Right kidney (tissue), 9 donors: ENCODE measurements at places on chromosomes 6 and 20.

GRCh38 chr6:159809149-159809548, 9.1 kb downstream of the PNLDC1 start:
- no peak for DNase-seq

GRCh38 chr6:31525932-31526591, 2.7 kb upstream of the MCCD1 start:
- DNase-seq: no peak

GRCh38 chr6:7110092-7110792, 2.5 kb downstream of the RREB1 start:
- no peak for DNase-seq

DNA sequence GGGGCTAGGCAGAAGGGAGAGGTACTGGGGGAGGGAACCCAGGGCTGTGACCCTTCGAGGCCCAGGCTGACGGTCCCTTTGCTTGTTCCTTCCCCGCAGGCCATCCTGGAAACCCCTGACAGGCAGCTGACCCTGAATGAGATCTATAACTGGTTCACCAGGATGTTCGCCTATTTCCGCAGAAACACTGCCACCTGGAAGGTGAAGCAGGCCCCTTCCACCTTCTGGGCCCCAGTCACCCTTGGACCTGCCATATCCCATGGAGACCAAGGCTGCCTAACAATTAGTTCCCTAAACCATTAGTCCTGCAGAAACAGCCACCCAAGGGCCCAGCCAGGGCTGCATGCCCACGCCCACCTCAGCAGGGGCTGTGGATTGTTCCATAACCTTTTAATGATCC, 44.9 kb downstream of the FOXP4 start:
- DNase-seq: no peak

DNA sequence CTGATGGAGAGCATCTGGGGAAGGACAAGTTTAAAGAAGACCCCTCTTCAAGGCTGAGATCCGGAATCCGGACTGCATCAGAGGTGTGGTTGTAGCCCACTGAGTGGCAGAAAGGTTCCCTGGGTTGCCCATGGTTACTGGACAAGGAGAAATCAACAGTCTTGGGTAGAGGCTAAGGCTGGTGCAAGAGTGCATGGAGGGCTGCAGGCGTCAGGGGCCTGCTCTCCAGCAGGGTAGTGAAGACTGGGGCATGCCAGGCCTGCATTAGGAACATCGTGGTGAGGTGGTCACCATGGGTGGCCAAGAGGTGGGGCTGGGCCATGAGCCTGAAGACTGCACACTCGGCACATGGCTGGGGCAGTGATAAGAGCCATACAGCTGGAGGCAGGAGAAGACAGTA, 91.2 kb downstream of the RNF182 start:
- no peak for DNase-seq

DNA sequence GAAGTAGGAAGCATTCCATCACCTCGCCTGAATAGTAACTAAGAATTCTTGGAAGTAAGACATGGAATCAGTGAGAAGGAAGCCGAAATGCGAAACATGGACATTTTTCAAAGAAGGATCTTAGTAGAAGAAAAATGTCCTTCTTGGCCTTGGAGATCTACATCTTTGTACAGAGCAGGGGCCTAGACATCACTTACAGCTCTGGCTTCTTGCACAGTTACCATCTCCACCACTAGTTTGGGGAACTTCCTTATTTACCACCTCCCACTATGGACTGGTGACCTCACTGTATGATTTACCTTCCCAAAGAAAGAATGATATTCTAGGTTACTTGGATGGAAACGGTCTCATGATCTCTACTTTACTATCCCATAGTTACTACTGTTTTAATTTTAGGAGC, 15.7 kb downstream of the CASS4 start:
- DNase-seq: no peak

GRCh38 chr6:170095273-170095981, 195.5 kb downstream of the DLL1 start:
- DNase-seq: no peak

DNA sequence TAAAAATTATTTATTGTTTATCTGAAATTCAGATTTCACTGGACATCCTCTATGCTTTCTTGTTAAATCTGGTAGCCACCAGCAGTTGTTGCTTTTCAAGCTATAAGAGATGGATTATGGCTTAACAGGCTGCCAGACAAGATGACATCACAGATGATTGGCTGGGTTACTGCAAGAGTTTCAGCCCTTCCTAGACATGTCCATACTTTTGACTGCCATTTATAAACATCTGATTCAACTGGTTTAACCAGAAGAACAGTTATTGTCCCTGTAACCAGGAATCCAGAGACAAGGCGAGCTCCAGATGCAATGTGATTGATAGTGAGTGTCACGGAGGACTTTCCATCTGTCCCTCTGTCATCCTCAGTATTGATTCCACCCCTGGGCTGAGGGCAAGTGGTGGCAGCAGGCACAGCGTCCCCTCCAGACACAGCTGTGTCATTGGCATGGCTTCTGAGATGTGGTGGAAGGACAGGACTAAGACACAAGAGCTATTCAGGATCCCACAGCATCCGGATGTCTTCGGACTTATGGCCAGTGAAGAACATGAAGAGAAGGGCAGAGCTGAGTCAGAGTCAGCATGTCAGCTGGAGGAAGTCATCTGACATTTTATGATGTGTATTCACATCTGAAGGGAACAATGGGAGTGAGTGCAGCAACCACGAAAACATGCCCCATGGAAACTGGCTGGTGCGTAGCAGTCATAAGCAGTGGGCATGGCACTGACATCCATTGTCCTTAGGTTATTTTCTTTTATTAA, 284.5 kb upstream of the CDYL start:
- DNase-seq: no peak

GRCh38 chr6:41588111-41588510, 41.9 kb downstream of the FOXP4 start:
- DNase-seq: no peak

DNA sequence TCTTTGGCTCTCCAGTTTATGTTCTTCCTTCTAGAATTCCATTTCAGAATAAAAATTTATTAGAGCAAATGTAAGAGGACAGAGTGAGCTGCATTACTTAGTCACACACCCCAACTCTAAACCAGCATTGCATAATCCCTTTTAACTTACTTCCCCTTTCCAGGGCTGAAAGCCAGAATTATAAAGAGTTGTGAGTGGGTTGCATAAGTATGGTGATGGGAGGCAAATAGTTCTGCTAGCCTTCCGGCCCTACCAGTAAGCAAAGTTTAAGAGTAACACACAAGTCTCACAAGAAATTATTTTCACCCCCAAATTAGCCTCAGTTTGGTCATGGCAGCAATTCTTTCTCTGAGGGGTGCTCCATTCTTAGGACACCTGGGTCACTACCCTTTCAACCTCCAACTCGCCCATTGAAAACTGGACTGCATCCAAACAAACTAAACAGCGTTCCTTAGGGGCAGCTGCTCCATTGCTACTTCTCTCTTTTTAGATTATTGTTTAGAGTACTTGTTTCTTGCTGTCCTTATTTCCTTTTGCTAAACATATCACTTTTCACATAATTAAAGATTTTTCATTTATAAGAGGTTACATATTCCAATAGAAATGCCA, 1.6 kb downstream of the KIAA0408 start:
- no peak for DNase-seq

DNA sequence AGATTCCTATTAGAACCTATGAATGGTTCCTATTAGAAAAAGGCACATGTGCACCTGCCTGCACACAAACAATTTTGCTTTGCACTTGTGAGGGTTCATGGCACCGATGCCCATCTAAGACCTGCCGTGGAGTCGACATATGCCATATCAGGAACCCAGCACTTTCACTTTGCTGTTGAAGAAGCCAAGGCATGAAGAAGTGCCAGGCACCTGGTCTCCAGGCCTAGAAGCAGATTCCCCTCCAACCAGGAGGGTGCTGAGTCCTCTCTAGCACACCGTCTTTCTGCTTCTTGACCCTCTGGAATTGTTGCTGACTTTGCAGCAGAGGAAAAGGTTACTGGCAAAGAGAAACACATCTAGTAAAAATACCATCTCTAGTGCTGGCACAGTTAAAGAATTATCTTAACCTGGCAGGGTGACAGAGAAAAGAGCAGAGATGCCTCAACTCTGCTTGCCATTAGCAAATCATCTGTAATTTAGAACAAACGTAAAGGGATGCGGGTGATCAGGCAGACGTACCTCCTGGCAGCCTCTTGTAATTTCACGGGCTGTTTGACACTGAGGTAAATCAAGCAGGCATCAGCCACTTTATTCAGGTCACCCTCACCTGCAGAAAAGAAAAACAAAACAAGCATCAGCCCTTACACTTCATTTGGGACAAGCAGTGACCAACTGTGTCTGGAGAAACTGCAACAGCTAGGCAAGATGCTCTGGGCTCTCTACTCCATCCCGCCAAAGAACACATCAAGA, 37.2 kb downstream of the TTI1 start:
- no peak for DNase-seq

GRCh38 chr6:5565971-5566370, 304.7 kb downstream of the FARS2 start:
- no peak for DNase-seq

GRCh38 chr6:145731447-145731846, 3.9 kb downstream of the EPM2A start:
- DNase-seq: no peak

- DNase-seq: no peak
Measured at GRCh38 chr6:143806282-143807102, 36.6 kb upstream of the LTV1 start.

- DNase-seq: no peak
Measured at GRCh38 chr6:107021446-107022185, 6.4 kb upstream of the MTRES1 start.

DNA sequence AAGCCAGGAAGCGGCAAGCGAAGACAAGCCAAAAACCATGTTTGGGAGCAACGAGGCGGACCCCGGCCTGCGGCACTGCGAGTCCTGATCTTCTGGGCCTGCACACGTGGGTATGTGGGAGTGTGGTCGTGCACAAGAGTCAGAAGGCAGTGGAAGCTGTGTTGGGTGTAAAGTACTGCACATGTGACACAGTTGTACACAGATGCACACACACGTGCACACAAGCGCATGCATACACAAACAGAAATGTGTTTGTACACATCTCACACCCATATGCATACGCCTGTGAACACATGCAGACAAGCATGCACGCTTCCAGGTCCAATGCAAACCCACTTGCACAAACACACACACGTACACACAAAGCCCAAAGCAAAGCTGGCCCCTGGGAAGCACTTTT, 52.6 kb upstream of the SLCO4A1 start:
- no peak for DNase-seq

DNA sequence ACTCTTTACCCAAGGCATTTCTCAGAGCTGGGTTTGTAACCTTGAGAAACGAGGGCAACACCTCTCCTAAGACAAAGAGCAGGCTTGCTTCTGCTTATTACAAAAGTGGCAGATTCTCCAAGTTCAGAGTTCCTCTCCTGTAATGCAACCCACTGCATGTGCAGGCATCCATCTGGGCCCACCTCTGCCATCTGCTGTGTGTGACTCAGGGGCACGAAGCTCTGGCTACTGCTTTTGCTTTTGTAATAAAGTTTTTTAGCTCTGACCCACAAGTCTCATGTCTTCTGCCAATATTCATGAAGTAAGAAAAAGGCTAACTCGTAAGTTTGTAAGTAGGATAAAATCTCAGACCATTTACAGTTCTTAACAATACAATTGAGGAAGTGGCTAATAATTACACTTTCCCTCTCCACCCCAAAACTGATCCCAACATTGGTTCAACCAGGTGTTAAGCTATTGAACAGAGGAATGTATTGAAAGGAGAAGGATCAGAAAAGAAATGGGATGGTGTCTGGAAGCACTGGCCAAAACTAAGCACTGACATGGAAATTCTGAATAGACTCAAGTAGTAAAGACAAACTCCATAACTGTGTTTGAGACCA, 51.7 kb upstream of the SMLR1 start:
- no peak for DNase-seq

DNA sequence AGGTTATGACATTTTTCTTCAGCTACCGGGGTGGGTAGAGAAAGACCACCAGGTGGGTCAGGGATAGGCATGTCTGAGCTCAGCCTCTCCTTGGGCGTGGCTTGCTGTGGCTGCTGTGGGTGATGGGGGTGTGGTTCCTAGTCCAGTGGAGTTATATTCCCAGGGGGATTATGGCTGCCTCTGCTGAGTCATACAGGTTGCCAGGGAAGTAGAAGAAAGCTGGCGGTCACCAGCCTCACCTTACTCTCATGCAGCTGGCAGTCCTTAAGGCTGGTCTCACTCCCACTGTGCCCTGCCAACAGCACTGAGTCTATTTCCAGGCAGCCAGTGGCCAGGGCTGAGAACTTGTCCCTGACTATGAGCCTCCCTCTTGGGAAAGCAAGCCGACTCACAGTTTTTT, 130.0 kb downstream of the SCP2D1 start:
- no peak for DNase-seq

GRCh38 chr6:106026748-106027715, 59.1 kb upstream of the PRDM1 start:
- DNase-seq: peak; percentile 30

GRCh38 chr6:34350137-34350933, 42.1 kb downstream of the NUDT3 start:
- no peak for DNase-seq

DNA sequence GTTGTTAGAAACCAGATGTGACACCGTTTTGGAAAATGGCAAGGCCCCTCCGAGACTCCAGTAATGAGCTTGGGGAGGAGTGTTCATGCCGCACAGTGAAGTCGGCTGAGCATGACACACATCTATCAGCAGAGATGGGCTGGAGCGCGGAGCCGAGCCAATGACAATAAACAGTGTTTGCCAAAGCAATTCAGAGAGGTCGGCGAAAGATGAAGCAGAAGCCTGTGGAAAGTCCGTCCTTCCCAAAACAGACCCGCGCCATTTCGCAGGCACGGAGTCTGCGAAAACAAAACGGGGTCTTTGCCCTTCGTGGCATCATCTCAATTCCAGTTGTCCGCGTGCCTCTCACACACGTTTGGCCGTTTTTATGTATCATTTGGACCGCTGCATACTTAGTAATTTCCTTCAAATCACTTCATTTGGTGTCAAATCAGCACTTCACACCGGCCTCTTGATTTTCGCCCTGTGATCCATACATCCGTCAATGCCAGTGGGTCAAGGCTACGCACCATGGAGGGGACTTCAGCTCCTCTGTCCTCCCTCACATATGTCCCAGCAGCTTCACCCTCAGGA, 71.3 kb downstream of the SULF2 start:
- peak; percentile 37 for DNase-seq

- no peak for DNase-seq
Measured at GRCh38 chr20:4465855-4466545, 255.7 kb upstream of the PRND start.

- no peak for DNase-seq
Measured at GRCh38 chr20:61044499-61044898, 207.6 kb upstream of the CDH4 start.
